NCI-H345 (cell line): ENCODE measurements at places on chromosomes 5 and 9.

DNA sequence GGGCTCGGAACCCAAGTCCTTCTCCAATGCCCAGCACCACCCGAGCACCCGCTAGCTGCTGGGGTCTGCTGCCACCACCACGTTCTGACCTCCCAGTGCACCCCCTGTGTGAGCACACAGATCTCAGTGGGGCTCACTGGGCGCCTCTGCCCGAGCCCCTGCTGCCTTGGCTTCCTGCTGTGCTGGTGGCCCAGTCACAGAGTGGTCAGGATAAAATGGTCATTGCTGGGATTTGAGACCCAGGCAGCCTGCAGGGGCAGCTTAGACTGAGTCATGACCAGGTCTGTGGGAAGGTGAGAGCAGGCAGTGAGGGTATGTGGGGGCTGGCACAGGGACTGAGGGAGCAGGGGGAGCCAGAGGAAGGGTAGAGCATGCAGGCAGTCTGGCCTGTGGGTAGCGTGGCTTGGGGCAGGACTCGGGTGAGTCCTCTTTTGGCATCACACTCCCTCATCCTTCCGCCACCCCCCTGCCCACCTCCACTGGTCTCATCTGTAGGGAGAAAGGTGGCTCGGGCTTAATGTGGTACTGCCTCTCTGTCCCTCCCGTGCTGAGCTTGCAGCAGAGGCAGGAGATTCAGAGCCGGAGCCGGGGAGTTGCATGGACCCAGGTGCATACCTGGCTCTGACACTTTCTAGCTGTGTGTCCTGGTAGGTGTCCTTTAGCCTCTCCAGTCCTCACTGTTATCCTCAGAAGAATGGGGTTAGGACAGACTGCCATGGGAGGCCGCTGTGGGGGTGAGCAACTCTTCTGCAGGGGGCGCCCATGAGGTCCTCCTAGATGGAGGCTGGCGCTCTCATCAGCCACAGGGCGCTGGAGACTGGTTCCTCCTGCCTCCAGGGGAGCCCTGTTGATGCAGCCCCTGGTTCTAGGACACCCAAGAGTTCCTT, 32.1 kb downstream of the USP20 start:
- no peak for DNase-seq

- no peak for DNase-seq
These were observed 425.9 kb downstream of the SPOCK1 start for GRCh38 chr5:137073189-137073588.

- DNase-seq: no peak
These were observed 188.8 kb downstream of the COMMD10 start for GRCh38 chr5:116273448-116274242.

GRCh38 chr5:154962494-154962893, 21.6 kb downstream of the MRPL22 start:
- no peak for DNase-seq

GRCh38 chr9:98747476-98747875, 38.7 kb upstream of the GABBR2 start:
- DNase-seq: no peak

- DNase-seq: peak; percentile 72
These were observed 100.4 kb downstream of the TTLL11 start for GRCh38 chr9:121992571-121993212.

- no peak for DNase-seq
These were observed 361.0 kb upstream of the SEMA6A start for GRCh38 chr5:116935561-116936162.

DNA sequence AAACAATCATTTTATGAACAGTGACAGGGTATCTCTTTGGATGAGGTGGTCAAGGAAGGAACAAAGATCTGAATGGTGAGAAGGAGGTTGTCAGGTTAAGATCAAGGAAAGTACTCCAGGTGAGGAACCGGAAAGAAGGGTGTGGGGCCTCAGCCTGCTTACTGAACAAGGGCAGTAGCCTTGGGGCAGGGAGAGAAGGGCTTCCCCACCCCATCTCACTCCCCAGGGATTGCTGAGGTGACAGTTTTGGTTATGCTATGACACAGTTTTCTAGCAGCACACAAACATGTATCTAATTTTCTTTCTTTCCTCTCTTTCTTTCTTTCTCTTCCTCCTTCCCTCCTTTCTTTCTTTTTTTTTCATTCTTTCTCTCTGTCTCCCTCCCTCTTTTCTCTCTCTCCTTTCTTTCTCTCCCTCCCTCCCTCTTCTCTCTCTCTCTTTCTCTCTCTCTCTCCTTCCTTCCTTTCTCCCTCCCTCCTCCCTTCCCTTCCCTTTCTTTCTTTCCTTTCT, 4.1 kb upstream of the HDHD3 start:
- peak; percentile 51 for DNase-seq

DNA sequence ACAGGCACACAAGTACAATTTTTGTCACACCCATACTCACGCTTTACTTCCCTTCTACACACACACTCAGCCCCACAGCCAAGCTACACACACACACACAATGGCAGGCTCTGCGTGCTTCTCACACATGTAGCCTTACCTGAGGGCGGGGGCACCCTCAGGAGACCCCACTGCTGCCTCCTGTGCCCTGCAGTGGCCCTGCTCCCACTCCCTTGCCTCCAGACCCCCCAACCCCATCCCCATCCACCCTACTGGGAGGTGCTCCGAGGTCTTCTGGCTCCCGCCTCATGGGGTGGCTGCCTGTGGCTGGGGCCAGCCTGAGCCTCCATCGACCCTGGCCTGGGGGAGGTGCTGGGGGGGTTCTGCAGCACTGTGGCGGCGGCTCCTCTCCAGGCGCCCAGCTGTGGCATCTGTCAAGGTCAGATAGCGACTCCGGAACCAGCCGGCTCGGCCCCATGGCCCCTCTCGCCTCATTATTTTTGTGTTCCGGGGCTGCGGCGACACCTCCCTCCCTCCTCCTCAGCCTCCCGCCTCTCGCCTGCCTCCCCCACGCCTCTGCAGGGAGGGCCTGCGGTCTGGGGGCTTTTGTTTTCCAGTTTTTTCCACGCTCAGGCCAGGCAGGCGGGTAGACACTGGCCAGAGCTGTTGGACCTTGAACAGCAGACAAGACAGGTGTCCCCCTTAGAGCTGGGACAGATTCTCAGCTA, 21.7 kb downstream of the CXXC5 start:
- DNase-seq: no peak

DNA sequence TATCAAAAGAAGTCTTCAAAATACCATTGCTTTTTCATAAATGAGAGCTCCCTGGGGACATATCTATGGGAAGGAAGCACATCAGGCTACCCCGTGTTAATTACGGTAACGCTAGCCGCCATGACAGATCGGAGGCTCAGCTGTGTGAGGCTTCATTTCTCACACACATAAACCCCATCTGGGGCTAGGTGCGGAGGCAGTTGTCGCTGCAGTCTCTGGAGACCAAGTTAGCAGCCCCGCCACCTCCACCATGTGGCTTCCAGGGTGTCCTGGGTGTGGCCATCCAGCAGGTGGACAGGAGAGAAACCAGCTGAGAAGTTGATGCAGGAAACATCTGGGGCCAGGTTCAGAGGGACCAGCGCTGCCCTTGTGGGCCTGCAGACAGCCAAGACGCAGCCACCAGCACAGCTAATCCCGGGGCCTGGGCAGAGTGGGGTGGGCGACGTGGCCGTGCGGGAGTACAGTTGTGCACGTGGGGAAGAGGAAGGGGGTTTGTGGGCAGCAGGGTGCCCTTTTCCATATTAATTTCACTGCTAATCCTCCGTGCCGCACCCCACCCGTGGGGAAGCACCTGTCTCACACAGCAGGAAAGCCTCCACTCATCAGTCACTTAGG, 426.5 kb downstream of the IRX1 start:
- no peak for DNase-seq

- DNase-seq: peak; percentile 20
These were observed 27.6 kb upstream of the TSLP start for GRCh38 chr5:111043712-111044506.

DNA sequence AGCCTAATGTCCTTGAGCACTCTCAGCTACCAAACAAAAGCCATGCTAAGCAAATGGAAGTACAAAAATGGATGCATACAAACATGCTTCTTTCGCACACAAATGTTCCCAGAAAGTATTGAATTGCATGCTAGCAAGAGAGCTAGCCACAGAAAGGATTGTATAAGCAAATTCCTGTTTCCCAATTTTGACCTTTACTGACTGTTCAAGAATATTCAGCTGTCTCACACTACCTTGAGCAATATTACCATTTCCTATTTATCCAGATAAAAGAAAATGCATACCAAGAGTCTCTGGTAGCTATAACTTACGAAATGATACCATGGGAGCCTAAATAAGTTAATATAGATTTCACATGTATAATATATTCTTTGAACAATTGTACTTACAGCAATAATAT, 264.6 kb downstream of the TMEM167A start:
- DNase-seq: no peak

- DNase-seq: no peak
These were observed 28.1 kb downstream of the PLK2 start for GRCh38 chr5:58431832-58432231.

GRCh38 chr9:34992376-34992951, 2.9 kb downstream of the DNAJB5 start:
- DNase-seq: no peak

DNA sequence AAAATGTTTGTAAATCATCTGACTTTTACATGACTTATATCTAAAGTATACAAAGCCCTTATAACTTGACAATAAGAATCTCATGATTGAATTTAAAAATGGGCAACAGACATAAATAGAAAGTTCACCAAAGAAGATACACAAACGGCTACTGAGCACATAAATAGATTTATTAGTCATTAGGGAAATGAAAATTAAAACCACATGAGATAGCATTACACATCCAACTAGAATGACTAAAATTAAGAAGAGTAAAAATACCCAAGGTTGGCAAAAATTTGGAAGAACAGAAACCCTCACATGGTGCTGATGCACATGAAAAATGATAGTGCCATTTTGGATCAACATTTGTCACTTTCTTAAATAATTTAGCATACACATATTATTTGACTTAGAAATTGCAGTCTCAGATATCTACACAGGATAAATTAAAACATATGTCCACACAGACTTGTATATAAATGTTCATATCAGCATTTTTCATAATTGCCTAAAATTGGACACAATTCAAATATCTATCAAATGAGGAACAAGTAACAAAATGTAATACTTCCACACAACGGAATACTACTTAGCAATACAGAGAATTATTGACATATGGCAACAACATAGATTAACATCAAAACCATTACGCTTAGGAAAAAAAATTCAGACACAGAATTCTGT, 359.1 kb upstream of the DAB2 start:
- DNase-seq: no peak

DNA sequence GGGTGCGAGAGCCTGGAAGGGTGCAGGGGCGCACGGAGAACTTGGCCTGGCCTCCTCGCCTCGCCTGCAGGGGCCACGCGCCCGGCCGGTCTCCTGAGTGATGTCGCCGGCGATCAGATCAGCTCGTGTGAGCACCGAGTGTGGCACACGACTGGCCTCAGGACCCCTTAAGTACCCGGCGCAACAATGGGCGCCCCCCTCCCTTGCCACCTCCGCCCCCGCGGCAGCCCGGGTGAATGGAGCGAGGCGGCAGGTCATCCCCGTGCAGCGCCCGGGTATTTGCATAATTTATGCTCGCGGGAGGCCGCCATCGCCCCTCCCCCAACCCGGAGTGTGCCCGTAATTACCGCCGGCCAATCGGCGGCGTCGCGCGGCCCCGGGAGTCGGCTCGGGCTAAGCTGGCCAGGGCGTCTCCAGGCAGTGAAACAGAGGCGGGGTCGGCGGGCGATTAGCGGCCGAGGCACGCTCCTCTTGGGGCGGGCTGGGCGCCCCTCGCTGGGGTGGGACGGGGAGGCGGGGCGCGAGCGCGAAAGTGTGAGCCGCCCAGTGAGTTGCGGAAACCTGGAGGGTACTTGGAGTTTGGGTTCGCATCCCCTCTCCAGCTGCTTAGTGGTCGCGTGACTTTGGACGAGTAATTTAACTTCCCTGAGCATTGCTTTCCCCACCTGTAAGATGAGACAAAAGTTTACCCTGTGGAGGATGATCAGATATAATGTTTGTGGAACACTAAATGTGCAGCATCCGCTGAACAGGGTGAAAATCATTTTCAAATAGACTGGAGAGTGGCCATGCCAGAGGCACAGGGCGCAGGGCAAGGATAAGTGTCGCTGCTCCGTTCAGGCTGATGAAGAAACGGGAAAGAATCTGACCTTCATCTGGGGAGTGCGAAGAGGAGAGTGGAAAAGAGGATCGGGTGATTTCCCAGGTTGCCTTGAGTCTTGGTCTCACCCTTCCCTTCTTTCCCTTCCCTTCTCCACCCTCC, at the start of gene NEUROG1:
NEUROG1 (minus strand) TSS at position 145 of the 982 bp plus-strand sequence. CDS start 274 bp downstream, outside the sequence.
- DNase-seq: peak; percentile 17

GRCh38 chr9:6838158-6838557, 80.4 kb downstream of the KDM4C start:
- DNase-seq: no peak

DNA sequence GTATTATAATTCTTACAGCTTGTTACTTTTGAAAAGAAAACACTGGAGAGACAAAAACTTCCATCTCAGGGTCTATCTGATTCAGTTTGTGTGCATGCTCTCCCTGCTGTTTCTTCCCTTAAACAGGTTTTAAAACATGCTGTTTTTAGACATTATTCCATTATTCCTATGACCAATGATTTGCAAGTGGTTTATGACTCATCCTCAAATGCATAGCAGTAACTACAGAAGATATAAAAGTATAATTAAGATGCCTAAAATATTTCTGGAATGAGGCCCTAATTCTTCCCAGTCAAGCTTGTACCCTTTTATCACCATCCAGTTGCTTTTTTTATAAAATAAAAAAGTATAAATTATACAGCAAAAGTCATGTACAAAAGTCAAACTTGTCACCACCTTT, 3.7 kb downstream of the DTWD2 start:
- DNase-seq: no peak

- no peak for DNase-seq
These were observed 506.0 kb upstream of the CDH10 start for GRCh38 chr5:25150819-25151218.

DNA sequence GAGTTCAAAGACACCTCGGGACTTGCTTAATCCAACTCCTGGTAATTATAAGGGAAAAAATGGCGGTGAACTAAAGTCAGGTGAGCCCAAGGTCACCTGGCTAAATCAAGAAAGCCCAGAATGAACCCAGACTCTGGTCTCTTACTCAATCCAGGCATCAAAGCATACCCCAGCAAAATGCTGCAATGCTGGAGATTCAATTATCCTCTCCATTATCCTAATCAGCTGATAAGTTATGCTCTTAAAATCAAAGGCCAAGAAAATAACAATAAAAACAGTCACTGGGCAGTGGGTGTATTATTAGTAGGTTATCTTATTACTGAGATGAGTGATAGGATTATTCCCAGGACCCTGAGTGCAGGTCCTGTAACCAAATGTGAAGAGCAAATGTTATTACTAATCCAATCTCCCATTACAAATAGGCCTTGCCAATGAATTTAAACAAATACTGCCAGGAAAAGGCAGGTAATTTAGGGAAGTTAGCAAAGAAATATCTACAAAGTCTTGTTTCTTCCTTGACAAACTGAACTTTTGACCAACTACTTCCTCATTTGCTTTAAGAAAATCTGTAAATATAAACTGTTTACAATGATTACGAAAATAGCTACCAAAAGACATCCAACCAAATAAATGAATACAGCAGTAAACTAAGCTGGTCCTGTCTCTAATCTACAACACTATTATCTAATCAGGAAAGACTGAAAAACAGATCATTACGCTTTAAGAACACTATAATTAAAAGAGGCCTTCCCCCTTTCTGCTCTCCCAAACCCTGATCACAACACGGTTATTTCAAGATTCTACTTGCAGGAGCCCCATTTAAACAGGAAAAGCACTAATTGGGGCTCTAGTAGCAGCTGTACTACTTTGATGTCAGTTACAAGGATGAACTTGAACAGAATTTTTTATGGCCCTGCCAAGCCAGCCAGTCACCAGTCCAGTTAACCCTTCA, 103.2 kb downstream of the MED27 start:
- no peak for DNase-seq
